ENCODE measurements at places on chromosomes 1 and 21.

- DNase-seq, result no peak
Measured at GRCh38 chr1:42999308-42999707, 40.6 kb upstream of the SLC2A1 start.

DNA sequence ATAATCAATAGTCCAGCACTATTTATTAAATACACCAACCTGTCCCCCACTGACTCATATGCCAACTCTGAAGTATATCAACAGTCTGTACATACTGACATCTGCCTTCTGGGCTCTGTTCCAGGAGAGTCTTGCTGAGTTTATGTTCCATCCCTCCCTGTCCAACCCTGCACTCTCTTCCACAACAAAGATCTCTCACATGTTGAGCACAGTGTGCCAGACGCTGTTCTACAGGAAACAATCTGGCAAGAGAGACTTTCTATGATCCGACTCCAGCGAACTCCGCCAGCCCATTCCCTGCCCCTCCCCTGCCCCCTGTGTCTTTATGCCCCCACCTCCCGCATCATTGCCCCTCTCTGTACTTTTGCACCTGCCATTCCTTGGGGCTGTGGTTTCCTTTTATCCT, 3.4 kb downstream of the LACTBL1 start:
- DNase-seq, result peak; percentile 93

DNA sequence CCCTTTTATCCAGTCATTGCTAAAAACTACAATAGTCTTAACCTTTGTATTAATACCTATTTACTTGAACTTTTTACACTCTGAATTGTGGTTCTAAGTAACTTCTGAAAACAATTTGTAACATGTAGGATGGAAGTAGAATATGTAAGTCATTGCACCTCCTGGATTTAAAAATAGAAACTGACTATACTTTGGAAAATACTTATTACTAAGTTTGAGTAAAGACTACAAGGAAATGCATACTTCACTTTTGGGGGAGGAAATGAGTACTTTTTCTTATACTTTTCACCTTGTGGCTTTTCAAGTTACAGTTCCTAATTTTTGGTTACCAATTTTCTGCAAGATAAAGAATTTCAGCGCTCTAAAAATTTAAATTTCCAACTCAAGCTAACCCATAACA, 8.7 kb downstream of the RGS18 start:
- no peak for DNase-seq

- no peak for DNase-seq
Measured at GRCh38 chr1:69693921-69694675, 126.4 kb downstream of the LRRC7 start.

DNA sequence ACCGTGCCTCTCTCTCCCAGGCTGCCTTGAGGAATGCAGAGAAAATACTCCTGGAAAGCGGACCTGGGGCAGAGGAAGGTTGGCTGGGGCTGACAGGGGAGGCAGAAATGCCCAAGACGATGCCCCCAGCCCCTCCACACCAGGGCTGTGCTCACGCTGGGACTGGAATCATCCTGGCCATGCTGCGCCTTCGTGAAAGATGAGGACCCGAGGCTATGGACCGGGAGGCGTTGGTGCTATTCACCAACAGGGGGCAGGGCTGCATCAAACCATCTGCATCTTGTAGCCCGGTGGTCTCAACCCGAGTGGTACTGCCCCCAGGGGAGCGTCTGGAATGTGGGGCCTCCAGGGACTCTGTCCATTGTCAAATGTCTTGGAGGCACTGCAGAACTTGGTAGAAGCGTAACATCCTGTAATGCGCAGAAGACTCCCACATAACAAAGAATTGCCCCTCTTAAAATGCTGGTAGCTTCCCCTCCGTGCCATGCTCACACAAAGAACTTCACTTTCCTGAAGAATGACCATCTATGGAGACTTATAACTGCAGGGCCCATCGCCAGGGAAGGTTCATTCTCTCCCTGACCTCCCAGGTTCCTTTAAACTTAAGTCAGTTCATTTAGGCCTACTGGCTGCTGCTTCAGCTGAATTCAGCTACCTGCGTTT, 251.2 kb downstream of the RRAGC start:
- DNase-seq, result no peak

- DNase-seq, result no peak
Measured at GRCh38 chr1:1764876-1765470, 13.3 kb downstream of the NADK start.

- DNase-seq, result no peak
Measured at GRCh38 chr21:45856906-45857305, 124.7 kb upstream of the COL6A1 start.

DNA sequence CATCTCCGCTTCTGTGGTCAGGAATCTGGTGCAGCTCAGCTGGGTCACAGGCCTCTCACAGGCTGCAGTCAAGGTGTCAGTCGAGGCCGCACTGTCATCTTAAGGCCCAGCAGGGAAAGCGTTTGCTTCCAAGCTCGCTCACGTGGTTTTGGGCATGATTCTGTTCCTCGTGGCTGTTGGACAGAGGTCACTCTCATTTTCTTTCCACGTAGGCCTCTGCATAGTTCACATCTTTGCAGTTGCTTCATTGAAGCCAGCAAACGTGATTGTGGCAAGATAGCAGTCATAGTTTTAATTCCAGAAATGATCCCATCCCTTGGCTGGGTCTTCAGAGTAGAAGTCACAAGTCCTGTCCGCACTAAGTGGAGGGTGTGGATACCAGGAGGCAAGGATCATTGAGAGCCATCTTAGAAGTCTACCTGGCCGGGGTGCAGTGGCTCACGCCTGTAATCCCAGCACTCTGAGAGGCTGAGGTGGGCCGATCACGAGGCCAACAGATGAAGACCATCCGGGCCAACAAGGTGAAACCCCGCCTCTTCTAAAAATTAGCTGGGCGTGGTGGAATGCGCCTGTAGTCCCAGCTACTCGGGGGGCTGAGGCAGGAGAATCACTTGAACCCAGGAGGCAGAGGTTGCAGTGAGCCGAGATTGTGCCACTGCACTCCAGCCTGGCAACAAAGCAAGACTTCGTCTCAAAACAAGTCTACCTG, 24.5 kb downstream of the NECAP2 start:
- no peak for DNase-seq

GRCh38 chr1:230972855-230973271, 5.8 kb downstream of the TTC13 start:
- DNase-seq, result no peak

DNA sequence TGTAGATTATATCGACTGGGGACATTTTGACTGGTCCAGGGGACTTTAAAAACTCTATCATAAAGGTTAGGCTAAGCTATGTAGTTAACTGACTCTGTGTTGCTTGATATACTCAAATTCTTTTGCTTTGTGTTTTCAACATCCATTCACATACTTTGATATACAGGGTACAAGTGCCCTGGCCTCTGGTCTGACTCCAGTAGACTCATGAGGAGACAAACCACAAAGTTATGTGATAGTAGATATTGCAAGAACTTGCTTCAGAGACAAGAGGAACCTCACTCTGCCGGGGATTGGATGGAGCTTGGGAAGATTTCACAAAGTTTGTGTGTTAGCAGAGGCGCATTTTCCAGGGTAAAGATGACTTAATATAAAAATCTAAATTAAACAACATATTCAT, 1.3 kb downstream of the GORAB start:
- no peak for DNase-seq

- no peak for DNase-seq
Measured at GRCh38 chr1:228668553-228669241, 66.6 kb upstream of the RHOU start.

- DNase-seq, result no peak
Measured at GRCh38 chr1:21237446-21238088, 52.7 kb downstream of the ECE1 start.

- no peak for DNase-seq
Measured at GRCh38 chr1:95048317-95048716, 24.4 kb downstream of the ALG14 start.

- no peak for DNase-seq
Measured at GRCh38 chr1:76928522-76928921, 61.2 kb downstream of the ST6GALNAC5 start.

- no peak for DNase-seq
Measured at GRCh38 chr1:6373961-6374720, 19.4 kb downstream of the ACOT7 start.

DNA sequence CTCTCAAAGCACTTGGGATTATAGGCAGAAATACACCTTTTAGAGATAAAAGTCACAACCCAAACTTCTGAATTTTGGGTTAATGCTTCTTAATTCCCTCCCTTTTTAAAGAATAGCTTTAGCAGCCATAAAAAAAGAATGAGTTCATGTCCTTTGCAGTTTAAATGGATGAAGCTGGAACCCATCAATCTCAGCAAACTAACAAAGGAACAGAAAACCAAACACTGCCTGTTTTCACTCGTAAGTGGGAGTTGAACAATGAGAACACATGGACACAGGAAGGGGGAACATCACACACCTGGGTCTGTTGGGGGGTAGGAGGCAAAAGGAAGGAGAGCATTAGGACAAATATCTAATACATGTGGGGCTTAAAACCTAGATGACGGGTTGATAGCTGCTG, 55.8 kb downstream of the SLC27A3 start:
- no peak for DNase-seq

DNA sequence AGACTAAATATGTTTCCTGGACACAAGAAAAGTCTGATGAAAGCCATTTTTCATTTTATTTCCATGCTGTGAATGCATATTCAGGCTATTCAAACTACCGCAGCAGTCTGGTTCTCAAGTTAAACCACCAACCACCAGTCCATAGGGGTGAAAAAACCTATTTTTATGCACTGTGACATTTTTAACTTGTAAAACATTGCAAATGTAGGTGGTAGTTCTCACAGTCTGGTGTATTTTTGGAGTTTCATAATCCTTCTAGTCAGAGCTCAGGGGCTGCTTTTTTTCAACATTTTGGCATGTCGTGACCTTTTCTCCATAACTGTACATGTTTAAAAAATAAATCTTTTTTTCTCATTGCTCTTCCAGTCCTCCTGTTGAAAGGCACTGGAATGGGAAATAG, 907.6 kb upstream of the ADGRL2 start:
- DNase-seq, result no peak

DNA sequence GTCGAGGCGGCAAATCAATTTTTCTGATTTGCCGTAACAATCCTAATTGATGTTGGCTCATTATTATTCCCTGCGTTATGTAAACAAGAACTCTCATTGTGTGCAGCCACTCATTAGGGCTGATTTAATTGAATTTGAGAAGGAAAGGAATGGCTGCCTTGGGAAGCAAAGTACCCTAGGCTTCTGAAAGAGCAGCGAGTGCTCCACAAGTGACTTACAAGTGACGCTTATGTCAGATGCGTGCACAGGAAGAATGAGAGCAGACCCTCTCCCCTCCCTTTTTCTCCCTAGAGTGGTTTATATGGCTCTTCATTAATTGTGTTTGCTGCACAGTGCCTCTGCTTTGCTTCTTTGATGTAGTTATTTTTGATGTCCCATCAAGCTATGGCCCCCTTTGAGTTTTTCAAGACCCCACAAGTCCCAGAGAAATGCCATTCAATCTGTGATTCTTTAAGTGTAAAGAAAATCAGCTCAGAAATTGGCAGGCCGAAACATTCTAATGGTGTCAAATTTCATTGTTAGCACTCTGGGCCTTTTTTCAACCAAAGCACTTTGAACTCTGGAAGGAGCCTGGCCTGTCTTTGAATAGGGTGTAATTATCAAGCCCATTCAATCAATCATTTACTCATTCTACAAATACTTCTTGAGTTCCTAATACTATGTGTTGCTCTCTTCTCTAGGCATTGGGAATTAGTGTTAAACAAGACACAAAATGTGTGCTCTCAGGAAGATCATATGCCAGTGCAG, 86.8 kb upstream of the VAV3 start:
- no peak for DNase-seq

DNA sequence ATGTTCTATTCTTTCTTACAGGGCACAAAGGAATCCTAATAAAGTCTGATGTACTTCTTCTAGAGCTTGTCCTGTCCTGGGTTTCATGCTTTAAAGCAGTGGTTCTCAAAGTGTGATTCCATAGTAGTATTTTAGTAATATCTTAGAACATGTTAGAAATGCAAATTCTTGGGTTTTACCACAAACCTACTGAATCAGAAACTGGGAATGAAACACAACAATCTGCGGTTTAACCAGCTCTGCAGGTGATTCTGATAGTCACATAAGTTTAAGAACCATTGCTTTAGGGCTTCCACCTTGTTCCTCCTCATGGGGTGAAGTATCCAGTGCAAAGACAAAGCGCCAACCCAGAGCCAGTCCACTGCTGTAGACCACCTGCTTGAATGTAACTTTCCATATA, 41.1 kb downstream of the NGF start:
- DNase-seq, result no peak

DNA sequence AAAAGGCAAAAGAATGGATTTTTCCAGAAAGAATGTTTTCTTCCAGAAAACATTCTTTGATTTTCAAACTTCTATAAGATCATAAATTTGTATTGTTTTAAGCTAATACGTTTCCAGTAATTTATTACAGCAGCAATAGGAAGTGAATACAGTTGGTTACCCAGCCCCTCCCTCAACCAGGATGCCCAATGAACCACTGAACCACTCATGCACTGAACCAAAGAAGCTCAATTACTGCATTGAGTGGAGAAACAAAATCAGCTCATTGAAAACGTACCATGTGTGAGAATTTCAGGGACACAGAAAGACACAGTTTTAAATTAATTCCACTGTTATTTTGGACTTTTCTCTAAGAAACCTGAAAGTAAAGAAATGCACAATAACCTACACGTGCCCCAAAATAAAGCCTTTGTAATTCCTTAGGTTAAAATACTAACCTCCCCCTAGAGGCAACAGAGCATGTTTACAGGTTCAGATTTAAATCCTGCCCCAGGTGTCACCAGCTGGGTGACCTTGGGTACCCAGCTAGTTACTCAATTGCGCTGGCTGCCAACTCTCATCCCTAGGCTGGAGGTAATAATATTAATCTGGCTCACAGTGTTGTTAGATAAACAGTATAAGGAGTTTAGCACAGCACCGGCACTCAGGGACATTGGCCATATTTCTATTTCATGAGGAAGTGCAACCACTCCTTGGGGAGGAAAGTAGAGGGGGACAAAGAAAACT, 111.7 kb downstream of the NMNAT2 start:
- DNase-seq, result no peak

DNA sequence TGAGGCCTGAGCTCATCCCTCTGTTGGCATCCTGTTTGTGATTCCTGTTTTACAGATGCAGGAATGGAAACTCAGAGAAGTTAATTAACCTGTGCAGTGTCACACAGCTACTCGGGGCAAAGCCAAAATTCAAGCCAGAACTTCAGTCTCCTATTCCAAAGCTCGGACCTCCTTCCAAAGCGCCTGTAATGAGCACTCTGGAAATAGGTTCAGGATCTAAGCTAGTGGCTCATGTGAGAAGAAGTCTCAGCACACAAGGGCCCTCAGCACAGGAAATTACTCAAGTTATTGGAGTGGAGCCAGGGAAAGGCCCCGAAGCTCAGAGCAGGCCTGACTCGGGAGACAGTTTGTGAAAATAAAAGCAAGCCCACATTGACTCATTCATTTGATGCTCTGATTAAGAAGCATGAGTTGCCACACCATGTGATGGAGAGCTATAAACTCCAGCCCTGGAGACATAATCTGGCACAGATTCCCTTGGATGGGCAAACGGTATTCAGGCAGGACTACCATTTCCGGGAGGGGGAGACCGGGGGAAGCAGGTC, 50.6 kb upstream of the LYST start:
- no peak for DNase-seq

Data from NCI-H2081 treated with DMSO at 0.1 percent for 48 hours (cell line).